ENCODE measurements at places on chromosomes 2 and 18. TPM values are rescaled to one million over a fixed set of nuclear protein-coding genes. Genes with fewer than 3 reads are reported as not detected.

The RSAD2 gene
- 0.09 TPM for total RNA-seq

The ARMC9 gene
- total RNA-seq, result 19.3 TPM

GRCh38 chr18:39743463-39743862 lies 2177.9 kb upstream of the CELF4 start:
- no peak for DNase-seq

DNA sequence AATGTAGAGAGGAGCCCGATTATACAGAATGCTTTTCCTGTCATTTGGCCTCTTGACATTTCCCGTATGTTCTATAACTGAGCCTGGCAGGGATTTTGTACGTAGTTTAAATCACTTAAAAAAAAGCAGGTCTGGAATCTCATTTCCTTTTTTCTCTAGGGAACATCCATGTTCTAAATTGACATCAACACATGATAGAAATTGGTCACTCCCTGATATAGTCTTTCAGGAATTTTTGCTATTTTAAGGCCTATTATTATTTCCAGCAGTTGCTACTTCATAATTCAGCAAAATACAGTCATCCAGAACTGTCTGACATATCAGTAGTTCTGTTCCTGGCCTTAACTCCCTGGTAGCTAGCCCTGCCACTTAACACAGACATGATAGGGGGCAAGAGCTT lies 565.7 kb upstream of the ZEB2 start:
- DNase-seq, result no peak

GRCh38 chr2:102317715-102318114 lies 6.4 kb downstream of the IL1RL1 start:
- peak; percentile 58 for DNase-seq
